ENCODE measurements at places on chromosomes 1 and 21.

DNA sequence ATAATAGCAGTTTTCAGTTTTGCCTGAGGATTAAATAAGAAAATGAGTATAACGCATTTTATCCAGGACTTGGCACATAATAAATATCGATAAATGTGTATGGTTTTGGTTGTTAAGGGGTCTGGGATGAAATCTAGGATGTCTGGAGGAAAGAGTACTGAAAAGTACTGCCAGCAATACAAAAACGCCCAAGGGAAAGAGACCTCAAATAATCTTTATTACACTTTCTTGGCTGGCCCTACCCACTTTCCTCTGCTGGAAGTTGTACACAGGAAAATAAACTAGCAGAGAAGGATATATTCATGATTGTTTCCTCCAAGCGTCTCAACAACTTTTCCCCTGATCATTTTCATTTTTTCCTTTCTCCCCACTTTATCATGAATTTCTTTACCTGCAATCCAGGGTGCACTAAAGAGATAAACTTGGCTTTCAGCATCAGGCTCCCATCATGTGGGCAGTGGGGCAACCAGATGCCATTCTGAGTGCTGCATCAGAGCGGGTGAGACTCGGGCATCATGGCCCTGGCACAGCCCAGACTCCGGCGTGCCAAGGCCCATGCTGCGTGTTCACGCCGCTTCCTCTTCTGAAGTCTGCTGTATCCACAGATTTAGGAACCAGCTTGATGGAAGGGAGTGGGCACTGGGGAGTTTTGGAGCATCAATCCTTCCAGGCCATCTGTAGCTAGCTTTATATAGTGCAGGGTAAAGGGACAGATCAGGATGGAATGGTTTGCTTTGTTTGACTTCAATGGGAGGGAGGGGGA lies 35.8 kb upstream of the PLXNA2 start:
- DNase-seq, result no peak

DNA sequence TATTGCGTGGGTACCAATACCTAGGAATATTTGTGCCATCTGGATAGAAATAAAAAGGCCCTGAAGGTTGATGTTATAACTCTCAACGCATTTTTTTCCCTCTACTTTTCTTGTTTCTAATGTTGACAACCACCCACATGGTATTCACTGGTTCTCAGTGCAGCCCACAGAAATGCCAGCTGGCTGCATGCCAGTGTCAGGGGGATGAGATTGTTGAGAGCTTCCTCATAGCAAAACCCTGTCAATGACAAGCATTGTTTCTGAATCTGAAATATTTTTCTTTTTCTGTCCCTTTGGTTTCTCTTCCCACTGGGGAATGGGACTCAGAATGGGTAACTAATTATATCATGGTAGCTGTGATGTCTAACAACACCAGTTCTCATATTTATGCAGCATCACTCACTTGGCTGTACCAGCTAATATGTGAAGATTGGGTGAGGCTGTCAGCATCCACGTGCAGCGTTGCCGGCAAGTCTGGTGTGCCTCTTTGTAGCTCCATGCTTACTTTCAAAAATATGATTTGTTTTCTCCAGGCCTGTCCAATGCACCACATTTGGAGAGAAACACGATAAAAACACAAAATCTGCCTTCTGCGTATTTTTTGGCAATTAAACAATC lies 284.6 kb downstream of the PTBP2 start:
- DNase-seq, result no peak

- DNase-seq, result no peak
Observed at GRCh38 chr1:214901718-214902117, 180.8 kb upstream of the KCNK2 start.

DNA sequence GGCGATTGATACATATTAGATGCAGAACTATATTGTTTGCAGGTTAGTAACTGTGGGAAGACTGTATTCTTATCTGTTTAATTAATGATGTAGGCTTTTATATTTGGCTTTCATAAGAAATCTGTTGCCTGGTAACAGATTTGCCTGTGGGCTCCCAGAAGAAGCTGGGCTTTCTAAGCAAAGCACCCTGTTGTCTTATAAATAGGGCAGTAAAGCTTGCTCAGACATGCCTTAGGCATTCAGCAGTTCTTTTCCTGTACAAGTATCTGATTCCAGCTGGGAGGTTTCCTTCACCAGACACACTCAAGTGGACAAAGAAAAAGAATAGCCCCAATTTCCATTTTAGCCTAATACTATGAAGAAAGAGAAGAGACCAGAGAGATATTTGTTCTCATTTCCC lies 524.0 kb downstream of the LRRIQ3 start:
- no peak for DNase-seq

- DNase-seq, result peak; percentile 74
Observed at GRCh38 chr21:46079352-46080170, 18.4 kb upstream of the COL6A2 start.

DNA sequence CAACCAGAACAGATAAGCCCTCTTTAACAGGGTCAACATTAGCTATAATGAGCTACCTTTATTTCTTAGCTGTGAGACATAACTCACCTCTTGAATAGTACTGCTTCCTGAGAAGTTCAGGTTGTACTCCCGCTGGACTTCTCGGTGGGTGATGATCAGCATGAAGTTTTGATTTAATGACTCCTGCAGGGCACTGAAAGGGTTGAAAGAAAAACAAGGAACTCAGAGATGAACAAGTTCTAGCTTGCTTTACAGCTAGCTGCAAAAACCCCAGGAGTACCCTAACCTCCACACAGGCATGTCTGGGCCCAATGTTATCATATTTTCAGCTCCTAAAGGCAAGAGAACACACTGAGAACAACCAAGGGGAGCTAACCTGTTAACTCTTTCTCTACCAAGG lies 254.4 kb downstream of the FAF1 start:
- DNase-seq, result no peak

- DNase-seq, result no peak
Observed at GRCh38 chr21:45593162-45594022, 50.1 kb upstream of the PCBP3 start.

DNA sequence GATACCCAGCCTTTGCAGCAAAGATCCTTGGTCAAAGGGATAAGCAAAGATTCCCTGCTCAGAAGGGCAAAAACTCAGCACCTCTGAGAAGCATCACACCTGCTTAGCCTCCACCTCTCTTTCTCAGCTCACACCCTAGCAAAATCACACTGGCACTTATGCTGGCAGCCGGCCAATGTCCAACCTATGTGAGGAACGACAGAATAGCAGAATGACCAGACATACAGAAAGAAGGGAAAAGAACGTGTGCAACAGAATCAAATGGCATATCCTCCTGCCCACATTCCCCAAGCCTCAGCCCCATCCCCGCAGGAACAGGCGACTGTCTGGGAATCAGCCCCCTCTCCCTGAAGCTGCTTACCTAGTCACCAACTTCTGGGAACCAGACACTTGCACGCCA lies 664 bp upstream of the ADORA3 start:
- no peak for DNase-seq

- no peak for DNase-seq
Observed at GRCh38 chr1:233326319-233326718, 1.2 kb upstream of the MAP3K21 start.

GRCh38 chr1:200558866-200559459 lies 61.6 kb downstream of the KIF14 start:
- DNase-seq, result no peak

GRCh38 chr1:54971317-54971791 lies 9.1 kb upstream of the TMEM61 start:
- no peak for DNase-seq

DNA sequence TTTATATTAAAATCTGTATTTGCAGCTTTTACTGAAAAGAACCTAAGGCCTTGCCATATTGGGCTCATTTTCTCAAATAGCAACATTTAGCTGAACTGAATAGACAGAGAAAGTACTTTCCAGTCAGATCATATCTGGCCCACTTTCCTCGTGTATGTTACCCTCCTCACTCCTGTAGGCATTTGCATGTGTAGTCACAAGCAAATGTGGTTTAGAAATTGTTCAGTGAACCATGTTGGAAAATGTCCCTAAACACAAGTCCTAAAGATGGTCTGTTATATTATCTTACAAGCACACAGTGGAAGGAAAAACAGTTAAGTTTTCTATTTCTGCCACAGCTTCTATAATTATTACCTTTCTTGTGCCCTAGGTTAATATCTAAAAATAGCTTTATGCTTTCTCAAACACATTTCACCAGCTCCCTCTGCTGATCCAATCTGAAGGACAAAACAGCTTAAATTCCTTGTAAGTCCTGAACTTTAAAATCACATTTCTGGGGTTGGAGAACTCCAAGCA lies 606 bp upstream of the FMO4 start:
- no peak for DNase-seq

DNA sequence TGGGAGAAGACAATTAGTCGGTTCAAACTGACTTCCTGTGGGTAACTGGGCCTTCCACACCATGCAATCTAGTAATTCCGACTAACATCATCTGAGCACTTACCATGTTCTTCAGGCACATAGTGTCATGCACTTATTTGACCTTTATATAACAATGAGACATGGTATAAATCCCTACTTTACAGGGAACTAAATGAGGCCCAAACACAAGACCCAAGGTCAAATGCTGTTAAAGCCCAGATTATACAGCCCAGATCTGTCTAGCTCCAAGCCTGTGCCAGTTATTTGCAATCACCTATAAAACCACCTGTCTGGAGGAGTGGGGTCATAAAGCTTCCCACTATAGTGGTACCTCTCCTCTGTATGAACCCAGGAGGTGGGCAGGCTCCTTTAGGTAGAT lies 40.8 kb downstream of the JAK1 start:
- DNase-seq, result no peak

GRCh38 chr1:46553506-46553905 lies 2.1 kb upstream of the KNCN start:
- no peak for DNase-seq

GRCh38 chr21:39071623-39072214 lies 111.5 kb downstream of the PSMG1 start:
- DNase-seq, result no peak

DNA sequence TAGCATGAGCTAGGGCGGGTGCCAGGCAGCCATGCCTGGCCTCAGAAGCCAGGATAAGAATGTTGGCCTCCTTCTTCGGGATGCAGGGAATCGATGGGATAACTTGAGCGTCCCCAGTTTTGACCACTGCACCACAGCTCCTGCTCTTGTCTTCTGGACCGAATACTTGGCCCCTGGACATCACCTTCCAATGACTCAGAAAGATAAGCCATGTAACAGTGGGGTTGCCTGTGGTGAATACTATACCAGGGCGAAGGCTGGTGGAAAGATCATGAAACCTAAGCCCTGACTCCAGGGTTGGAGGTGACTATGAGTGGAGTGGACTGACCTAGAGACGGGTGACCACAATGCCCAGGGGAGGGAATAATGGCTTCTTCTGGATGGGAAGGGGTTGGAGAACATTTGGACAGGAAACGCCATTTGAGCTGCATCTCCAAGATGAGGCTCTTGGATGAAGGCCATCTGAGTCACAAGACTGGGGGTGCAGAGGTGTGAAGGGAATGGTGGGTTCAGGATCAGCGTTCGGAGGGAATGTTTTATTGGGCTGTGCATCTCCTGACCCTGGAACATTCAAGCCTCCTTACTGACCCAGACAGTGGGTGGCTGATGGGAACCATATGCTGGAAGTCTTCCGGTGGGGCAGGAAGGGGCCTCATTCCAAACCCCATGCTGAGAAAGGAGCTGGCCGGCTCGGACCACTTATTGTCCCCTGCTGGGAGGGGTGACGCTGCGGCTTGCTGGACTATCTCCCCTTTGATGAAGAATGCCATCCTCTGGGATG lies 18.5 kb upstream of the KCNE2 start:
- no peak for DNase-seq

- DNase-seq, result peak; percentile 54
Observed at GRCh38 chr1:147640553-147641165, 29.7 kb downstream of the ACP6 start.

DNA sequence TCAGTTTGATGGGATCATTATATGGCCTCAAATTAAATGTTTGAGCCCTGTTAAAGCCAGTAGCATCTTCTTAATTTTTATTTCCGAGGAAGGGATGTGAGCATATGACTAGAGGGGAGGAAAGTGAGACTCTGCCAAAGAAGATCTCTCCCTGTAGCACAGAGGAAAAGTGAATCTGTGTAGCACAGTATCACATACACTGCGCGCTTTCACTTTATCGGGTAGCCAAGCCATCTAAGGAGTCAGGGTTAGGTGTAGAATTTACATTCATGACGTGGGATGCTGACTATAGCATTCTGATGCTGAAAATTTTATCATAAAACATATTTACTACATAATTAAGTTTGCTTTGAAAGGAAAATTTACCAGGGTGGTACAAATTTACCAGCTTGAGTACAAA lies 24.0 kb downstream of the LRRC8D start:
- no peak for DNase-seq

DNA sequence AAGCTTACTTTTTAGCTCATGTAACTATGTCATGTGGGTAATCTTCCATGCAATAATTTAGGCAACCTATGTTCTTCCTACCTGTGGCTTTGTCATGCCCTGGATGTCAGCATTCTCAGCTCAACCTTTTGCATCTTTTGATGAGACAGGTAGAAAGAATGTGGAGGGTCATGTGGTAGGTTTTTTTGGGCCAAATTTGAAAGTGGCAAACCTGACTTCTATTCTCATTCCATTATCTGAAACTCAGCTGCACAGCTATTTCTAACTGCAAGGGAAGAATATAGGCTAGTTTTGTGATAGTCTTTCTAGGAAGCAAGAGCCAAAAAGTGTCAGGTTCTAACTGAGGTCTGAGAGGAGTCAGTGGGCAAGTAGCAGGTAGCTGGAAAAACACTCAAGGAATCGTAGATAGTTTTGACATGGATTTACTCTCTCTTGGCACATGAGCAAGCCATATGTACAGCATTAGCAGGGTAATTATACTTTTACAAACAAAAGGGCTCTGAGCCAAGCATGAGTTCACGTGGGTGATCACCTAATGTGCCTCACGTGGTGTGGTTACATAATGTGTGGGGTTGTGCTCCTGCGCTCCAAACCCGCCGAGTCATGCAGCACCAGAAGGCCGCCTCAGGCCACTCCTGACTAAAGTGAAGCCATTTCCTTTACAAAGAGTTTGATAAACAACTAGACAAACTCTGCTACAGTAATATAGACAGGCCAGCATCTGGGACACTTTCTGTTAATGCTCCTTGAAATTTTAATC lies 1013.8 kb downstream of the PLA2G4A start:
- DNase-seq, result peak; percentile 16

DNA sequence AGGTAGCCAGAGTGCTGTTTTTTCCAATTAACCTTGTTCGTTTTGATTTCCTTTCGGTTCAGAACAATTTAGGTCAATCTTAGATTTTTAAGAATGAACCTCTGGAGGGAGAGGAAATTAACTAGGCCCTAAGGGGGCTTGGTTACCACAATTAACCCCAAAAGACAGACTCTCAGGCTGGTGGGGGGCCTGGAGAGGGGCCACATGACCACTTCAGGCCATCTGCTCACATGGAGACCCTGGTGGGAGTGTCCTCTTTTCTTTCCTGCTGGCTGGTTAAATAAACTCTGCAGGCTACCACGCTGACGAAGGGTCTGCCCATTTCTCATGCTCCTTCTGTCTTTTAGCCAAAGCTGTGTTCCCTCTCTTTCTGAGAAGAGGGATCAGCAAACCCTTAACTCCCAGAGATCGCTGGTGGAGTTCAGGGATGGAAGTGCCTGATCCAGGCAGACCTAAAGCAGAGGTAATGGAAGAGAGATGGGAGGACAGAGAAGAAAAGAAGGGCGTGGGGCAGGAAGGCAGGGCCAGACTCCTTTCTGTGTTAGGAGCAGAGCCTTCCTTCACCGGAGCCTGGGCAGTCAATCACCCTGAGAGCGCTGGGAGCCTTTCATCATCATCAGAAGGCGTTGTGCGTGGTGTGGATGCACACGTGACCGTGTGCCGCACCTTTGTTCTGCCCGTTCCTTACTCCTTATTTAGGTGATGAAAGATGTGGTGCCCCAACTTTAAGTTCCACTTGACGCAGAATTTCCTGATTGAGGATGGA lies 58.5 kb downstream of the KIF26B start:
- no peak for DNase-seq

GRCh38 chr1:115179397-115180079 lies 90.2 kb upstream of the TSPAN2 start:
- no peak for DNase-seq

Measured in uterus (tissue), 4 donors.